ENCODE measurements at places on chromosomes 7 and 10.
A peak's percentile ranks its signal among the peaks of the same experiment; 100 is the strongest.

DNA sequence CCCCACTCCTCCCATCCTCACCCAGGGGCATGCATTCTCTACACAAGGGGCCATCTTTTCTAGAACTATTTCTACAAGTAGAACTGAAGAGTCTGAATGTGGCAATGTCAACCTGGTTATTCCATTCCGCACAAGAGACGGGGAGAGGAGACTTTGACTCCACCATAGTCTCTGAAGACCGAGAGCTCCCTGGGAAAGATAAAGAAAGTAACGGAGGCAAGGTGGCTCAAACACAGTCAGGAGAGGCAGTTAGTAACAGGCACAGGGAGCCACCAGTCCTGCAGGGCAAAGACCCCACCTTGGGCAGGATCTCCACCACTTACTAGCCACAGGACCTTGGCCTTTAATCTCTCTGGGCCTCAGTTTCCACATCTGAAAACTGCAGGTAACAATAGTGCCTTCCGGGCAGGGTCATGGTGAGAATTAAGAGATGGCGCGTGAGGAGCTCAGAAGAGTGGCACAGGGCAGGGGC is 100.3 kb downstream of the TNS3 start:
- peaks cover 2% of the 10 kb centered on the region for H3K36me3 ChIP-seq
- no peaks in the 10 kb centered on the region for H3K27me3 ChIP-seq
- H3K4me3 ChIP-seq, result no peak overlapping the region
- H3K4me1 ChIP-seq, result peaks cover 43% of the 10 kb centered on the region
- H3K27ac ChIP-seq, result peak overlapping the region; percentile 94
- DNase-seq, result no peak

- H3K27ac ChIP-seq, result no peak overlapping the region
- peaks cover 6% of the 10 kb centered on the region for H3K27me3 ChIP-seq
- DNase-seq, result no peak
- H3K4me3 ChIP-seq, result no peak overlapping the region
- H3K4me1 ChIP-seq, result no peaks in the 10 kb centered on the region
Measured at GRCh38 chr7:99719996-99720769, 14.8 kb downstream of the CYP3A7 start.

GRCh38 chr10:59852670-59853069 is 53.7 kb downstream of the CCDC6 start:
- no peak for DNase-seq
- no peak overlapping the region for H3K4me3 ChIP-seq
- no peaks in the 10 kb centered on the region for H3K4me1 ChIP-seq
- no peaks in the 10 kb centered on the region for H3K36me3 ChIP-seq
- H3K27me3 ChIP-seq, result no peaks in the 10 kb centered on the region

DNA sequence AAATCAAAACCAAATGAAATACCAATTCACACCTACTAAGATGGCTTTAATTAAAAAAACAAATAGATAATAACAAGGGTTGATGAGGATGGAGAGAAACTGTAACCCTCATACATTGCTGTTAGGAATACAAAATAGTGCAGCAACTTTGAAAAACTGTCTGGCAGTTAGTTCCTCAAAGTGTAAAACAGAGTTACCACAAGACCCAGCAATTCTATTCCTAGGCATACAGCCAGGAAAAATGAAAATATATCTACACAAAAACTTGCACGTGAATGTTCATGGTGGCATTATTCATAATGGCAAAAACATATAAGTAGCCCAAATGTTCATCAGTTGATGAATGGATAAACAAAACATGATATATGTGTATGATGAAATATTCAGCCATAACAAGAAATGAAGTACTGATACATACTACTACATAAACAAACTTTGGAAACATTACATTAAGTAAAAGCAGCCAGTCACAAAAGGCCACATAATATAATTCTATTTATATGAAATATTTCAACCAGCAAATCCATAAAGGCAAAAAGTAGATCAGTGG is 83.5 kb downstream of the BRAF start:
- H3K4me3 ChIP-seq, result no peak overlapping the region
- no peak for DNase-seq
- H3K36me3 ChIP-seq, result no peaks in the 10 kb centered on the region
- H3K4me1 ChIP-seq, result no peaks in the 10 kb centered on the region
- H3K27ac ChIP-seq, result no peak overlapping the region
- no peaks in the 10 kb centered on the region for H3K27me3 ChIP-seq

DNA sequence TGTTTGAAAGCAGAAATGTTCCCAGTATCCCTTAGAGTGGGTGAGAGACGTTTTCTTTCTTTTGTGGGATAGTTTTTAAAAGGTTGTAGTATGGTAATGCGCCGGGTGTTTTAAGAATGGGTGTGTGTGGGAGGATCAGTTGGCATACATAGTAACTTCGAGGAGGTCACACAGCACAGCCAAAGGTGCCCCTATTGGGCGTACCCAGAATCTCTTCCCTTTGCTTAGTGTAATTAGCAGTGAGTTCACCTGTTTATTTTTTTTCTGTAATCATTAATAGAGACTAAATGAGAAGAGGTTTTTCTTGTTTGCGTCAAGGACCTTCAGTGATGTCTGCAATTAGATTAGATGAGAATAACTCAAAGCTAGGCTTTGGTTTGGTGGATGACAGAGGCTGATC is 1.5 kb downstream of the PLEKHA8 start:
- no peaks in the 10 kb centered on the region for H3K27me3 ChIP-seq
- H3K27ac ChIP-seq, result no peak overlapping the region
- H3K4me3 ChIP-seq, result peak overlapping the region; percentile 97
- peaks cover 14% of the 10 kb centered on the region for H3K4me1 ChIP-seq

DNA sequence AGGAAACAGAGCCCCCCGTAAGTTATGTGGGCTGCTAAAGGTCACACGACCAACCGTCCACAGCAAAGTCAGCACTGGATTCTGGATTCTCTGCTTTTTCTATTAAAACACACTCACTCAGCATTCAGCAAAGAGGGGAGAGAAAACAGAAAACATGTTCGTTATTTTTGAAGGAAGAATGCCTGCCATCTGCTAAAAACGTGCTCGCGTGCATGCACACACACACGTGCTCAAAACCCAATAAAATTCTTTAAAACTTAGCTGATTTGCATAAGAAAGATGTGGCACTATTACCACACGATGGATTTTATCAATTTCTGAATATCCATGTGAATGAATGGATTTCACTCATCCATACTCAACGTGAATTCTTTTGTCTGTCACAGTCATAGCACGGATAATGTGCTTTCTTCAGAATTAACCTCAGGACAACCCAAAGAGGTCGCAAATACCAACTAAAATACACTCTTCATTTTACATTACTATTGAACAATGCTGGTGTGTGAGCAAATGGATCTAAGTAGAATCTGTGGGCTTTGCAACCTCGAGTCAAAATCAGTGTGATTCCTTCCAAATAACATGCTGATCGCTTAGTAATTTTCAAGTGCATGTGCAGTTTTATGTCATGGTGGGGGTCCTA is 40.8 kb downstream of the NRP1 start:
- DNase-seq, result no peak
- H3K27ac ChIP-seq, result no peak overlapping the region
- no peaks in the 10 kb centered on the region for H3K27me3 ChIP-seq
- peaks cover 14% of the 10 kb centered on the region for H3K4me1 ChIP-seq
- no peak overlapping the region for H3K4me3 ChIP-seq

DNA sequence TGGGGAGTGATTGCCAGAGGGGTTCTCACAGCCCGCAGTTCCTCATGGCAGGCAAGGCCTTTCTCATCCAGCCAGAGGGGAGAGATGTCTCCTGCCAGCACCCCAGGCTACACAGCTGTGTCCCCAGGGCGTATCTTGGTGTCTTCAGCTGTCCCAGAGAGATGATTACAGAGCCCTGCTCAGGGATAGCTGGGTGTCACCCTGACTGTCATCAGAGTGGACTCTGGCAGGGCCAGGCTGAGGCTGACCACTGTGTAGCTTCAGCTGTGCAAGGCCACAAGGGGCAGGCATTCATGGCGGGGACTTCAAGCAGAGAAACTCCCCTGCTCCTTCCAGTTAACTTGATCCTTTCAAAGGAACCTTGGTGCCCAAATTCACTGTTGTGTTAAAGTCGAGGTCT is 124.2 kb downstream of the RGS10 start:
- no peak overlapping the region for H3K27ac ChIP-seq
- peaks cover 5% of the 10 kb centered on the region for H3K36me3 ChIP-seq
- H3K4me1 ChIP-seq, result peaks cover 18% of the 10 kb centered on the region

DNA sequence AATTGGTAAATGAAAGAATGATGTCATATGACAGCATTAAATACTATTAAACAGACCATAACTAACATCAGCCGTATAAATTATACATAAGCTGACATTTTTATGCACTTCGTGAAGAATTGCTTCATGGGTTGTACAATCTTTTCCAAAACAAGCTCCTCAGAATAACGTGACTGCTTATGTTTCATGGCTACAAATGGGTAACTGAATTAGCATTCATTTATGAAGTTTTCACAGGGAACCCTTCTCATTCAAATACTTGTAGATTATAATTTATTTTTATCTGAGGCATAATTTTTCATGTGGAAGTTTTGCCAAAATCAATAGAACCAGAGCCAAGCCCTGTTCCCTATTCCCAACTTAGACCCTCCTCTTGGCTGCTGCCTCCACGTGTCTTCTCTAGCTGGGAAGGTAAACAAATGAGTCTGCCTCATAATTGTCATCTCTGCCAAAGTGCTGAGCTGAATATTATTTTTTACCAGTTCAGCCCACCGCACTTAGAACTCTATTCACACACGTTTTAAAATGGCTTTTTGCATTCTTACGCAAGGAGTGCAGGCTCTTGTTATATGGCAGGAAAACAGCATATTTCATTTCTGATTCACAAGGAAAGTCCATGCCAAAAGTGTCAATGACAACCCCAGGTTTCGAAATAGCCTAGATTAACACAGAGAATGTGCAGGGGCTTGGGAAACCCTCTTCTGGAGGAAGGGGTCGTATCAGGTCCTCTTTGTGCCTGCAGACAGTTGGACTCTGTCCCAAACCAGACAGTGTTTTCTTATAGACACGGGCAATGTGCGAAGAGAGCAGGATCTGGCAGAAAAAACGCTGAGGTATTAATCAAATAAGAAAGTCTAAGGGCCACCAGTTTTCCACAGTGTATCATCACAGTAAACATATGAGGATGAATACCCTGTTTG is 370.7 kb upstream of the MGMT start:
- no peaks in the 10 kb centered on the region for H3K27me3 ChIP-seq
- H3K4me1 ChIP-seq, result peaks cover 5% of the 10 kb centered on the region
- no peak overlapping the region for H3K4me3 ChIP-seq
- DNase-seq, result peak; percentile 14
- H3K27ac ChIP-seq, result no peak overlapping the region

DNA sequence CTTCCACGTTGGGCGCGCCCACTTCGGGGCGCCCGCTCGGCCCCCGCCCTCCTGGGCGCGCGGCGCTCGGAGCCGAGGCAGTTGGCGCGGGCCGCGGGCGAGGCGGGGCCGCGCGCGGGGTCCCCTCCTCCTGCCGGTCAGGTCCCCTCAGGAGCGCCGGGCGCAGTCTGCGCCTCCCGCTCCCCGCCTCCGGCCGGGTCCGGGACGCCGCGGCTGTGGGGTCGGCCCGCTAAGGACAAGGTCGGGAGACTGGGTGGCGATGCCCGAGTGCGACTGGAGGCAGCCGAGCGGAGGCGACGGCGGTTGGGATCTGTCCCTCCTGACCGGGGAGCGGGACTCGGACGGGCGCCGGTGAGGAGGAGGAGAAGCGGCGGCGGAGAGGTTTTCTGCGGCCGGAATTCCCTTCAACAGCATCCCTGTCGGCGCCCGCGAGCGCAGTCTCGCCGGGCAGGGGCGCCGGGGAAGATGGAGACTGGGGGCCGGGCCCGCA is at the start of gene ATRNL1:
TSS of gene ATRNL1 (plus strand) at position 80 of the 490 bp plus-strand sequence. CDS start at position 466, 386 bp downstream.
- no peaks in the 10 kb centered on the region for H3K4me1 ChIP-seq
- no peak within 1 kb of the TSS for H3K27ac ChIP-seq
- DNase-seq, result peak; percentile 19
- peaks cover 5% of the 10 kb centered on the region for H3K27me3 ChIP-seq
- peak within 1 kb of the TSS; percentile 58 for H3K4me3 ChIP-seq

DNA sequence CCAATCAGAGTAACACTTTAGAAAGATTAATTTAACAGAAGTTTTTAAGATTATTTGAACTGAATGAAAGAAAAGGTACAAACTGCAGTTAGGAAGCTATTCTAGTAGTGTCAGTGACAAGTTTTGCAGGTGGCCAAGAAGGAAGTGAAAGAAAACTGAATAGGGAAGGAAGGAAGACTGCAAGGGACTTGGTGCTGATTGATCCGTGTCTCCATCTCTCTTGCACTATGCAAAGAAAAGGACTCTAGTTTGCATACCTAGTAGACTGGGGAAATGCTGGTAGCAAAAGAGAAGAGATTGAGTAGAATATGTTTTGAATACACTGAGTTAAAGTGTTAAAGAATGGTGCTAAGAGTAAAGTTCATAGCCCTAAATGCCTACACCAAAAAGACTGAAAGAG is 33.0 kb downstream of the OR6V1 start:
- H3K4me1 ChIP-seq, result no peaks in the 10 kb centered on the region
- no peak for DNase-seq
- H3K4me3 ChIP-seq, result no peak overlapping the region

- H3K4me1 ChIP-seq, result peaks cover 5% of the 10 kb centered on the region
- H3K27me3 ChIP-seq, result no peaks in the 10 kb centered on the region
- no peak overlapping the region for H3K27ac ChIP-seq
- DNase-seq, result no peak
Measured at GRCh38 chr7:46855851-46856250, 726.1 kb downstream of the TNS3 start.

All from fibroblast of lung (primary cell).